Kidney tubule cell (primary cell): ENCODE measurements at places on chromosomes 7 and 10.

DNA sequence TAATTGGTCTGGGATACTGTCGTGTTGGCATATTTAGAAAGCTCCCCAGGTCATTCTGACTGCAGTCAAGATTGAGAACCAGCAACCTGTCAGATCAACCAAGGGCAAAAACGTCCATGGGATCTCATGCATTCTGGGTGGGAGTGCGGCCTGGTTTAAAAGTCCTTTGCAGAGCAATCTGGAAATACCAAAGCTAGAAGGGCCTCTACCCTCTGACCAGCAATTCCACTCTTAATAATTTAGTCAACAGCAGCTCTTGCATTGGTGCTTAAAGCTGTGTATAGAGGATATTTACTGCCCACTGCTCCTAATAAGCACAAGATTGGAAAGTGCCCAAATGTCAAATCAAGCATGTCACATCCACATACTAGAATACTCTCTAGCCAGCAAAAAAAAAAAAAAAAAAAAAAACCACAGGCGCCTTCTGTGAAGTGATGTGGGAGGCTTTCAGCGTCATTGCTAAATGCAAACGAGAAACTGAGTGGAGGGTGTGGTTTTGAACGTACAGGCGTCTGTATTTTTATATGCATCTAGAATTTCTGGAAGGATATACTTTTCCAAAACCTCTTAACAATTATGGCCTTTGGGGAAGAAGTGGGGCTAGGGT is 44.8 kb upstream of the HSPA12A start:
- DNase-seq = peak; percentile 11

GRCh38 chr7:130191791-130192190 is 13.4 kb downstream of the TMEM209 start:
- DNase-seq = no peak

- no peak for DNase-seq
Observed at GRCh38 chr7:27793780-27794179, 53.8 kb downstream of the TAX1BP1 start.

GRCh38 chr7:33841705-33842129 is 63.6 kb upstream of the BMPER start:
- peak; percentile 39 for DNase-seq

- DNase-seq = no peak
Observed at GRCh38 chr10:60777696-60778213, 523 bp upstream of the CDK1 start.

- no peak for DNase-seq
Observed at GRCh38 chr7:108224387-108224786, 94.2 kb upstream of the LAMB4 start.

- DNase-seq = no peak
Observed at GRCh38 chr10:62182171-62182570, 86.5 kb downstream of the RTKN2 start.

GRCh38 chr7:138980563-138981291 is 462 bp downstream of the KIAA1549 start:
- peak; percentile 15 for DNase-seq

DNA sequence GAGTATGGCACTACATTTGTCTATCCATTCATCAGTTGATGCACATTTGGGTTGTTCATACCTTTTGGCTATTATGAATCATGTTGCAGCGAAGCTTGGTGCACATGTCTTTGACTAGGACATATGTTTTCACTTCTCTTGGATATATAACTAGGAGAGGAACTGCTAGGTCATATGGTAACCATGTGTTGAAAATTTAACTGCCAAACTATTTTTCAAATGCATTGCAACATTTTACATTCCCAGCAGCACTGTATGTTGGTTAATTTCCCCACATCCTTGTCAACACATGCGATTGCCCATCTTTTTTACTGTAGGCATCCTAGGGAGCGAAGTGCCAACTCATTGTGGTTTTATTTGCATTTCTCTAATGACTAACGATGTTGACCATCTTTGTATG is 183.4 kb downstream of the PRKCQ start:
- DNase-seq = no peak

GRCh38 chr7:140121326-140121725 is 55.5 kb downstream of the KDM7A start:
- no peak for DNase-seq

DNA sequence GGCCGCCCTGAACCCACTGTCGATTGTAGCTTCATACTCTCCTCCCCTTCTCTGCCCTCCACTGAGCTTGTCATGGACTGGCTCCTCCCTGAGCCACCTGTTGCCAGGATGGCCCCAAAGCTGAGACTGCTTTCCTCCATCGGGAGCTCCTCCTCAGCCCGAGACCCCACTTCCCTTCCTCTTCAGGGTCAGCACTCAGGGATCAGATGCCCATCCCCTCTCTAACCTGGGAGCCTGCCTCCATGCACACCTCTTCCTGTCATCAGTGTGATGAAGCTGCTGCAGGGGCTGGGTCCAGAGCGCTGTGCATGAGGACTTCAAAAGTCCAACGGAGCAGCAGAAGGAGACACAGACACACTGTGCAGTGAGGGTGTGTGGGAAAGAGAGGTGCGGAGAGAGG is 201.1 kb downstream of the WDR37 start:
- DNase-seq = no peak

DNA sequence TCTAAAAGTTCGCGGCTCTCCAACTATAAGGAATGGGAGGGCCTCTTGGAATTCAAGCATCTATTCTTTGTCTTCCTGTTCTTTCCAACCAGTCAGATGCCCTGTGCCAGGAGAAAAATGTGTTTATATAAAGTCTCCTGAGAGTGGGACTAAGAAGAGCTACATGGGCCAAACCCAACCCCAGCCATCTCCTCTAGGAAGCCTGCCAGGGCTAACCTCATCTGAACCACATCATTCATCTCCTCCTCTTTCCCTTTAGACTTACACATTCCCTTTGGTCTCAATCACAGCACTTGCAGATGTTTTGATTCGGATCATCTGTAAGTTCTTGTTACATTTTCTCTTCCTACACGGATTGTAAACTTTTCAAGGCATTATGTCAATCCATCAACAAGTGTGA is 62.6 kb downstream of the DOCK4 start:
- no peak for DNase-seq

GRCh38 chr10:112938808-112939482 is 11.1 kb upstream of the TCF7L2 start:
- no peak for DNase-seq

DNA sequence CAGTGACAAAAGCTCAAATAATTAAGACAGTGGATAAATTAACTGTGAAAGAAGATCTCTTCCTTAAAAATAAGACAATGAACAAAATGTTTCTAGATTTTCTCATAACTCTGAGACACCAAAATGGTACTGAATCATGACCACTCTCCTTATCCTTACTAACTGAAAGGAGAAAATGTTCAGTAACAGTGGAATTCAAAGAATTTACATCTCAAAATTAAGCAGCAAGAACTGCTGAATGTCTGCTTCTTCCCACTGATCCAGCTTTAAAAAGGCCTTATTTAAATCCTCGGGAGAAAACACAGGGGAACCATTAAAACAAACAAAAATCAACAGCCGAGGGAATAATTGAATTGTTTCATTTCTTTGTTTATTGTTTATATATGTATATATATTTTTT is 27.3 kb upstream of the PLXDC2 start:
- no peak for DNase-seq

DNA sequence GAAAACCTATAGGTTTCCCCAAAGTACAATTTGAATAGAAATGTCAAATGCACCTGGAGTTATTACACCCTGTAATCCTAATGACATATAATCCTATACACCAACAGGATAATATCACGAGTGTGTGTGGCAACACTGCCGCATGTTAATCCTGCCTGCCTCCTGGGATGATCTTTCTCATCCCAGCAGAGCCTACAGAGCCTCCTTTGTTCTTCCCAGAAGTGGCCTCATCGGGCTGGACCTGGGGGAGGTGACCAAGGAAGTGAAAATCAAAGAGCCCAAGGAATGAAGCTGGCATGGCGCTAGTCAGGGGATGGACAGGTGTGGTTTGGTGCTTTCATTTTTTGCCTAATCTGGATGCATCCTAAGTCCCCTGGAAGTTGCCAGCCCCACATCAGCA is 29.5 kb upstream of the LEP start:
- no peak for DNase-seq

- DNase-seq = no peak
Observed at GRCh38 chr7:98990356-98990755, 112.0 kb downstream of the TRRAP start.

- DNase-seq = peak; percentile 46
Observed at GRCh38 chr10:57716884-57717283, 550.8 kb downstream of the IPMK start.
